ENCODE measurements at places on chromosomes 4 and X.

DNA sequence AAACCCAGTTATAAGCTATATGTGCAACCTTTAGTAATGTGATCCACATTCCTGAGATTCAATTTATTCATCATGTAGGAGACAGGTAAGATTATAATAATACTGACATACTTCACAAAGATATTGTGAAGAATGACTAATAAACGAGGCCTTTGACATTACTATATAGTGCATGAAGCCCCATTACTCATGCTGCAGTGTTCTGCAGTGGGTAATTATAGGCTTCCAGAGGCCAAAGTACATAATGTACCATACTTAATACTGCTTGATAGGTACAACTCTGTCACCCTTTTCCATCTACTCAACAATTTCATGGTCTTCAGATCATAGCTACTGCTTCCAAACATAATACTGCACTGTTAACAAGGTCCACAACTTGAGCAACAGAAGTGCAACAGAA is 68.9 kb downstream of the COL25A1 start:
- DNase-seq: no peak

DNA sequence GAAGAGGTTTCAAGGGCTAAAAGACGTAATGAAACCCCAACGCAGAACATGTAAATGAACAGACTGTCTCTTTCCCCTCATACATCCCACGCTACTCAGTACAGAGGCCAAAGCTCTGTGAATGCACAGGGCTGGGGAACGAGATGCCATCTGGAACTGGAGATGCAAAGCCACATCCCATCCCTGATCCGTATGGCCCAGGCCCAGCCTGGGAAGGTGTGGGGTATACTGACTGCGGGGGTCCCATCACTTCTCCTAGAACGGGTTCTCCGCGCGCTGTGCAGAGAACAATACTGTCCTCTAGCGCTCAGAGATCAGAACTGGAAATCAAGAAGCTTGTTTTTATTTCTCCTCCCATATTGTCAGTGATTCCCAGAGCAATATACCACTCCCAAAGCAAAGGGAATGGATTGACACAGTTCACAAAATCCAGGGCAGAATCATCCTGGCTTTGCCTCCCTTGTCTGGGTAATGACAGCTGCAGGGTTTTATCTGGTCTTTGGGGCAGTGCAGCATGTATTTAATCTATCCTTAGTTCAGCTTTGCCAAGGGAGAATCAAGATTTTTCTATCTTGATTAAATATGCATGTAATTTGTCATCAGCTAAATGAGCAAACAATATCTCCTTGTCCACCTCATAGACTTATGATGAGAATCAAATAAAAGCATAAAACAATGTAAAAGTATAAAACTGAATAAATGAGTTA is 47.3 kb upstream of the TLR3 start:
- DNase-seq: no peak

DNA sequence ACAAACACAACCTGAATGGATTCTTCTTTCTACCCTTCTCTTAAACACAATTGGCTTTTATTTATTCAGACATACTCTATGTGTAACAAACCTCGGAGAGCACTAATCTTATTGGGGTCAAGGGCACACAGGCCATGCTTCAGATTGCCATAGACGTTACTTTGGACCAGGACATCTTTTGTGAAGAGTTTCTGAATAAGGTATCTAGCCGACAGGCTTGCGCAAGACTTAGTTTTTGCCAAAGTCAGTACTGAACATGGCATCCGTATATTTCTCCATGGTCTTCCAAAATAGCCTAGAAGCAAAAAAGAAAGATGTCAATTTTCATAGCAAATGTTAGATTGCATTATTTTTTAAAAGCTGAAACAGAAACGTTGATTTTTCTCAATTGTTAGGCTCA is 49.8 kb downstream of the BEND2 start:
- DNase-seq: no peak

DNA sequence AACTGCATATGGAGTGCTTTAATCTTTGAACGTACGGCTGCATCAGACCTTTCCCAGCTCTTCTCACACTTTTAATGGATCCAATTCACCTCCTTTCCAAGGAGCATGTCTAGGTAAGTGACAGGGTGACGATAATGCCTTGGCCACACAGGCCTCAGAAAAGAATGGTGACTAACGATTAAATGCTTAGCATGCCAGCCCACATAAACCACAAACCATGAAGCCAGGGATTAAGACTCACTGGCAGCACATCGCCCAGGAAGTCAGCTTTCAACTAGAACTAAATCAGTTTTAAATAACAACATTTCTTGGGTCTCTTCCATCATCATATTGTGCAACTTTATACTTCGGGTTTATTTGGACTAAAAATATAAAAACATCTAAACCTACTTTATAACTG is 28.7 kb downstream of the INPP4B start:
- peak; percentile 72 for DNase-seq

- DNase-seq: no peak
Observed at GRCh38 chrX:148785256-148785655, 284.8 kb downstream of the AFF2 start.

DNA sequence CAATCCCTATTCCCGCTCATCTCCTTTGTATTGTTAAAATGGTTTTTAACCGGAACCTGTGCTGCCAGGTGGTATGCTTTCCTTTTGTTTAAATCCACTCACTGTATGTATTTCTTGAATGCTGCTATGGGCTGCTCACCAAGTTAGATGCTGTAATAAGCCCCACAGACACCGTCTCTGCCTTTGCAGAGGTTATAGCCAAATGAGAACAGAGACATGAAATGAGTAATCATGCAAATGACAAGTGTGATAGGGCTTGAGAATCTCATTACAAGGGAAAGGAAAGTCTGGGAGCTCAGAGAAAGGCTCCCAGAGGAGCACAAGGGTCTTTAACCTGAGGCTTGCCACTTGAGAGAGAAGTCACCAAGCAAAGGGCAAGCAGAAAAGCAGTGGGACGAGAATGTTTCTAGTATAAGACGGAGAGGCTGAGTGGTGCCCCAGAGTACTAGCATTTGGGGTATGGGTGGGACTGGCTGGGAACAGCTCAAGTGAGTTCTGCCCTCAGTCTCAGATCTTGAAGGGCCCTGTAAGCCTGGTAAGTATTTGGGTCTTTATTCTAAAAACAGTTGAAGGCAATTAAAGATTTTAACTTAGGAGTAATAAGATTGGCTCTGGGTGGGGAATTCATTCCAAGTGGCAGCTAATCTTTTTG is 110.8 kb upstream of the H2AZ1 start:
- no peak for DNase-seq

- no peak for DNase-seq
Observed at GRCh38 chr4:54228961-54229501, at the start of gene PDGFRA. Gene PDGFRA (plus strand): TSS chr4:54229293. CDS start chr4:54258769, 29,476 bp downstream.

DNA sequence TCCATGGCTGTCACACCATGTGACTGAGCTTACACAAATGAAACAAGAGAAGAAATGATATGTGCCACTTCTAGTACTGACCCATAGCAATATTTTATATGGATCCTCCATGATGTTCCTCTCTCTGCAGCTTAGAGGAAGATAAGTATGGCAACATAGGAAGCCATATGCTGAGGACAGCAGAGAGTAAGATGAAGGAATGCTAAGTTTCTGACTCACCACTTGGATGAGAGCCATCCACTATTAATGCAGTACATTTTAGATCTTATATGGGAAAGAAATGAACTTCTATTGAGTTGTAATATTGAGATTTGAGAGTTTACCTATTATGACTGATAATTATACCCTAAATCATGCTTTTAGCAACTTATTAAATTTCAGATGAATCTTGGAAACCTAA is 386.9 kb upstream of the MAOA start:
- DNase-seq: no peak

DNA sequence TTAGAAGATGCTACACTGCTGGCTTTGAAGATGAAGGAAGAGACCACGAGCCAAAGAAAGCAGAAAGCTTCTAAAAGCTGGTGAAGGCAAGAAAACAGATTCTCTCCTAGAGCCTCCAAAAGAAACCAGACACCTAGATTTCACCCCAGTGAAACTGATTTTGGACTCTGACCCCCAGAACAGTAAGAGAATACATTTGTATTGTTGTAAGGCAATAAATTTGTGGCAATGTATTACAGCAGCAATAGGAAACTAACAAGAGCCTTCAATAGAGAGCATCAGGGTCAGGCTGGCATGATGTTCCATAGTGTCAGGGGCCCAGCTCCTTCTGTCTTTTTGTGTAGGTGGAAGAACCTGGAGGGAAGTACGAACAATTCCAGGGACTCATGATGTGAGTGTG is 6.0 kb upstream of the TEC start:
- DNase-seq: no peak

DNA sequence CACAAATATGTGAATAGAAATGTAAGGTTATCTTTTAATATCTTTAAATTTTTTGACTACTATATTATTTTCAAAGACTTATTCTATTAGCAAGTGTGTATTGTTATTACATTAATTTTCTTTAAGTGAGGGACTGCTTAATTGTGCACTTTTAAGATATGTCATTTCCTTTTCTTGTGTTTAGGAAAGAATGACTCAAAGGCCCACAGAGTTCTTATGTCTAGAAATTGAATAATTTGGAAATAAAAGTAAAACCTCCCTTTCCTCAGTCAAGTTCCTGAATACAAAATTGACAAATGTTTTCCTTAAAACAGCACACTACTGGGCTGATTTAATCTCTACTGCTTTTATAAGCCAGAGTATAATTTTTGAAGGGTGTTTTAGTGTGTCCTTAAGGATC is 169.7 kb downstream of the TMEM47 start:
- DNase-seq: no peak

DNA sequence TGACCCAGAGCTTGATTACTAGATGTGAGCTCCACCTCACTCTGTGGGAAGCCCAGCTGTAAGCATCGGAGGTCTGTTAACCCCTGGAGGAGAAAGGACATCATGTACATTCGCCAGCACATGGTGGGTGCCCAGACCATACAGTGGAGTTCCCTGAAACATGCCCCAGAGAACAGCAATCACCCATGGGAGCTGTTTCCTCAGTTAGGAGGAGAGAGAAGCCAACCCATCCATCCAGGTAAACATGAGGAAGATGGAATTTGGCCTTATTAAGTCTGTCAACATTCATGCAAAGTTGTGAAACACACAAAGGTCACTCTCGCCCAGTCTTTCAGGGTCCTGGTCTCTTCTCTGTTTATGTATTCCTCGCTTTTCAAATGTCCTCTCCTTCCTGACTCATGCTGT is 354.7 kb downstream of the ANK2 start:
- DNase-seq: no peak

GRCh38 chr4:113766882-113767281 is 5.3 kb upstream of the CAMK2D start:
- no peak for DNase-seq

- DNase-seq: peak; percentile 48
Observed at GRCh38 chrX:150767475-150768131, 74.4 kb downstream of the MTMR1 start.

- DNase-seq: no peak
Observed at GRCh38 chr4:41154814-41155177, 59.5 kb downstream of the APBB2 start.

- peak; percentile 8 for DNase-seq
Observed at GRCh38 chrX:115561605-115562479, 868 bp downstream of the PLS3 start.

DNA sequence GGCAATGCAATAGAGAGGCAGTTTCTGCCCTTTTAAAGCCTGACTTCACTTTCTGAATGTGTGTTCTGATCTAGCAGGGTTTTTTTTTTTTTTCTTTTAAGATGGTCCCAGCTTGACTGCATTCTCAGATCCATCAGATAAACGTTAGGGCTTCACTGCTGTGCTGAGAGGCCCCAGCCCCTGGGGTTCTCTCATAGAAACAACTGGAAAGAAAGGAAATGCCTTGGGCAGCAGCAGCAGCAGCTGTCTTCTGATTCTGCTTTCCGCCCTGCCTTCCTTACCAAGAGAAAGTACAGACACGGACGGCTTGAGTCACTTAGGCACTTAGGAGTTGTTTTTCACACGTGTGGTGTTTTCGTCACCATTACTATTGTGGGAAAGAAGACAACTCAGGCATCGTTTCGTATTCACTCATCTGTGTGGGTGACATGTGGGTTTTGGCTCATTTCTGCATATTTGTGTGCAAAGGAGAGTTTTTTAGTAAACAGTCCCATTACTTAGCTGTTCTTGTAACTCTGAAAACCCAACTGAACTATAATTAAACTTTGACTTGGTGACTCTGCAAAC is 172.0 kb downstream of the PTTG2 start:
- DNase-seq: peak; percentile 98

GRCh38 chr4:113405874-113406722 is 355.4 kb downstream of the CAMK2D start:
- DNase-seq: no peak

GRCh38 chrX:35016051-35016450 is 73.5 kb downstream of the FAM47B start:
- no peak for DNase-seq

DNA sequence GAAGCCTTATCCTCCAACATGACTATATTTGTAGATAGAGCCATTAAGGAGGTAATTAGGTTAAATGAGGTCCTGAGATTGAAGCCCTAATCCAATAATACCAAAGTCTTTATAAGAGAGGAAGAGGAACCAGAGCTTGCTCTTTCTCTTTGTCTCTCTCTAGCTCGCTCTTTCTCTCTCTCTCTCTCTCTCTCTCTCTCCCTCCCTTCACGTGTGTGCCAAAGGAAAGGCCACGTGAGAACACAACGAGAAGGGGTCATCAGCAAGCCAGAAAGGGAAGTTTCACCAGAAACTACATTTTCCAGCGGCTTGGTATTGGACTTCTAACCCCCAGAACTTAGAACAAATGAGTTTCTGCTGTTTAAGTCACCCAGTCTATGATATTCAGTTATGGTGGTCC is 1540.5 kb downstream of the C4orf33 start:
- DNase-seq: no peak

- DNase-seq: no peak
Observed at GRCh38 chrX:1075156-1075555, 137.3 kb downstream of the CRLF2 start.

GRCh38 chr4:156118507-156119220 is 165.0 kb upstream of the CTSO start:
- no peak for DNase-seq

DNA sequence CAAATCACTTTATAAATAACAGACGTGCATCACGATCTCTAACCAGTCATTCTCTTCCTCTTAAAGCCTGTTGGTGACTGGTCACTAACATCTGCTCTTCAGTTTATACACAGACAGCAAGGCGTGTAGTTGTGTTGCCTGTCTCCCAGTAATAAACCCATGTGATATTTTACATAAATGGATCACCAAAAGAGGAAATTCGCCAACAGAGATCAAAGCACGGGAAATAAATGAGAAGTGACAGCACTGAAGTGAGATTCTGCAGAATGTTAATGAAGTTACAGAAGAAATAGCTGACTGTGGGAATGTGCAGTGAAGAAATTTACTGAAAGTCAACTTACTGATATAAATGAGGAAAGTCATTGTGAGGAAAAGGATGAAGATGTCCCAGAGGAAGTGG is 47.0 kb downstream of the AFF1 start:
- DNase-seq: peak; percentile 92

GRCh38 chr4:26751838-26752237 is 108.8 kb upstream of the STIM2 start:
- DNase-seq: no peak

GRCh38 chr4:73866246-73866645 is 2.9 kb upstream of the CXCL1 start:
- DNase-seq: no peak

- DNase-seq: no peak
Observed at GRCh38 chr4:175280153-175280552, 362.0 kb downstream of the ADAM29 start.

GRCh38 chr4:80367737-80368136 is 32.2 kb downstream of the CFAP299 start:
- DNase-seq: no peak

Measured in suppressor macrophage treated with lipopolysaccharide for 1 hour (primary cell).